T-helper 1 cell (primary cell): ENCODE measurements at places on chromosomes 1 and 21.

GRCh38 chr1:229015806-229016205, 255.1 kb upstream of the RAB4A start:
- DNase-seq: no peak

DNA sequence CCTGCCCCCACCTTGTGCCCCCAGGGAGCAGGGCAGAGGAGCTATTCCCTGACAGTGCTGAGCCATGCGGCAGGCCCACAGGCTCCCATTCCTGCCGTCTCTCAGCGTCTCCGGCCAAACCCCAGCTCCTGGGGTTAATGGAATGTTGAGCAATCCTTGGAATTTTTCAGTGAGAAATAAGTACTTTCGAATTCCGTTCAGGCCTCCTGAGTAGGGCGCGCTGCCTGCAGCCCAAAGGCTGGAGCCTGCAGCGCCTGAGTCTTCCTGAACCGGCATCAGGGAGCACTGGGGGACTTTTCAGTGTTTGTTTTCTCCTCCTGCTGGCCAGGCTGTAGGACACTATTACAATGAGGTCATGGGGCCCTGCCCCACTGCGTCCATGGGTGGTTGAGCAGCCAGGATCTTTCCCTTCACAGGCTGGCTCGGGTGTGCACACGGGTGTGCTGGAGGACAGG, 33.3 kb upstream of the CSF1 start:
- DNase-seq: no peak

DNA sequence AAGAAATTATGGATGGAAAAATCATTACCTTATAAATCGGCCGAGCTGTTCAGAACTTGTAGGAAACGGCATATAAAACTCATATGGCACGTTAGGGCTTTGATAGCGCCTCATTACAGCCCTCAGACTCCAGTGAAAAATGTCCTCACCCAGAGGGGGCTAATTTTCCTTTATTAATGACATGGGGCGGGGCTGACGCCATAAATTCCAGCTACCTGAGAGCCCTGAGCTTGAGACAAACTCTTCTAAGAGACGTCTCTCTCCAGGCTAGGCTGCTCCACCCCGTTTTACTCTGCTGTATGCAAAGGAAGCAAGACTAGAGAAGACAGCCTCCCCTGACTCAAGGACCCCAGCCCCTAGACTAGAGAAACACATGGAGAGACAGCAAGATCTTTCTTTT, 149.4 kb downstream of the TRABD2B start:
- no peak for DNase-seq

GRCh38 chr1:71780681-71781080, 501.7 kb downstream of the NEGR1 start:
- no peak for DNase-seq

GRCh38 chr1:61699911-61700851, 24.8 kb downstream of the TM2D1 start:
- DNase-seq: no peak

DNA sequence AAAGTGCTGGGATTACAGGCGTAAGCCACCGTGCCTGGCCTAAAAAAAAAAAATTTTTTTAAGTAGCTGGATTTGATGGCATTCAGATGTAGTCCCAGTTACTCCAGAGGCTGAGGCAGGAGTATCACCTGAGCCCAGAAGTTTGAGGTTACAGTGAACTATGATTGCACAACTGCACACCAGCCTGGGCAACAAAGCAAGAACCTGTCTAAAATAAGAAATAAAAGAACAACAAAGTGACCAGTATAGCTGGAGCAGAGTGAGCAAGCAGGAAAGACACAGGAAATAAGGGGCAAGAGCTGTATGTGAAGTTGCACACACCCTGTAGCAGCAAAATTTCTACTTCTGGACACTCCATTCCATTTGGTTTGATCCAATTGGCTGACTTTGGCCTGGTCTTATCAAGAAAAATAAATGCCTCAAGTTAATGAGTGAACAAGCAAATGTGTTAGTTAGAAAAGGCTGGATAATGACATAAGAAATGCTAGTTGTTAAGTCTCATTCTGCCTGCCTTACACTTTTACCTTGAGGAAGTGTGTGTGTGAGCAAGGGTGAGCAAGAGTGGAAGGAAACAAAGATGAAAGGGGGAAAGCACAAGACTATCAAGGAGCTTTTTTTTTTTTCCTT, 7.9 kb downstream of the ATP5IF1 start:
- no peak for DNase-seq

DNA sequence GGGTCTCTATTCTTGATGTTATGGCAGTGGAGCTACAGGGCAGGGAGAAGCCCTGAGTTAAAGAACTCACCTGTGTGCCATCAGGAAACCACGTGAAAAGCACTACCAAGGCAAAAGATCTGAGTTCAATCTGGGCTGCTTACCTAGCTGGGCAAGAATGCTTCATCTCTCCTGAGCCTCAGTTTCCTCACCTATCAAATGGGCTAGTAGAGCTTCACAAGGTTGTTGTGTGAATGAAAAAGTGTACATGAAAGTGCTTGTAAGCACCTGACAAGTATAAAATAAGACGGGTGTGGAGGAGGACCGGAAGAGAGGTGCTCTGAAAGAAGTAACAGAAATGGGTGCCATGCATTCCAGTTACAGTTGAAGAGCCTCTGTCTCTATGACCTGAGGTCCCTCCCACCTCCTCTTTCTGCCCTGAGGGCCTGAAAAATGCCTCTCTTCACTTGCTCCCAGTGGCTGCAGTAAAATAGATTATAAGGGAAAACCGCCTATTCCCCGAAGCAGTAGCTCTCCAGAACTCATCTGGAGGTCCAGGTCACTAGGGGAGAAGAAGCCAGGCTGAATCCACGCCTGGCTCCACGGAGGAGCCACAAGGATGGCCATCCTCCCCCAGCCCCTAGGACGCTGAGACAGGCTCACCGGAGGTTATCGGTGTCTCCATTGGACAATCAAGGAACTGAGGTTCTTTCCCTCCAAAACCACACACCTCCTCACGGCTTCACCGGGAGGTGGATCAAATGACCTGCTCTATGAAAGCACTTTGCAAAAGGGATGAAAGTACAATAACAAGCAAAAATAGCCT, 1.4 kb downstream of the GPR161 start:
- no peak for DNase-seq

GRCh38 chr1:92317836-92318493, 19.1 kb downstream of the RPAP2 start:
- DNase-seq: no peak

DNA sequence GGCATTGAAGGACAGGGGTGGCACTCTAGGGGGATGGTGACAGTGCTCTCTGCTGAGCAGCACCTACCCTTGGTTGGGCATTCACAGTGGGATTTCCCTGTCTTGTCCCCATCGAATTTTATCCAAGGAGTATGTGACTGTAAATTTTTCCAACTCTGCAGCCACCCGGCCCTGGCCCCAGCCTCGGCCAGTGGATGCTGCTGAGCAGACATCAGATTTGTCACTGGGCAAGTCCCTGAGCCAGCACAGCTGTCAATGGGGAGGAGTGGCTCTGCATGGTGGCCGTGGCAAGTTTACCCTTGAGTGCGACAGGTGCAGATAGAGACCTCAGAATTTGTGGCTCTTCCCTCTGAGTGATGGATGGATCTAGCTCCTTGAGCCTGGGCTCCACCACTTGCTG, 240.2 kb upstream of the CSF3R start:
- no peak for DNase-seq

DNA sequence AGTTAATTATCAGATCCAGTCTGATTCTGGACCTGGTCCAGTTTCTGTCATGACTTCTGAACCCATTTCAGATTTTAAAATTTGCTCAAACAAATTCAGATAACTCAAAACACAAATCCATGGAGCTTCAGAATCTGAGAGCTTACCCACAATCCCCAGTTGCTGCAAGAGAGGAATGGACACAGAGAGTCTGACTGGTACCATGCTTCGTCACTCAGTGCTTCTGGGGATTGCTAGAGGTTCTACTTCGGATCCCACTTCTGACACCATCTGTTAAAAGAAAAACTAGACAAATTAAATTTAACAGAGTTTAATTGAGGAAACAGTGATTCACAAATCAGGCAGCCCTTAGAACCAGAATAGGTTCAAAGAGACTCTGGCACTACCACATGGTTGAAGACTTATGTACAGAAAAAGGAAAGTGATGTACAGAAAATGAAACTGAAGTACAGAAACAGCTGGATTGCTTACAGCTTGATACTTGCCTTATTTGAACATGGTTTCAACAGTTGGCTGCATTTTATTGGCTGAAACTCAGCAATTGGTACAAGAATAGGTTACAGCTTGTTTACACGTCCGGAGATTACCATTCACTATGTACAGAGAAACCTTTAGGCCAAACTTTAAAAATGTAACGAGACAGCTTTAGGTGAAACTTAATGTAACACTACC, 60.7 kb upstream of the TEKT2 start:
- DNase-seq: no peak

DNA sequence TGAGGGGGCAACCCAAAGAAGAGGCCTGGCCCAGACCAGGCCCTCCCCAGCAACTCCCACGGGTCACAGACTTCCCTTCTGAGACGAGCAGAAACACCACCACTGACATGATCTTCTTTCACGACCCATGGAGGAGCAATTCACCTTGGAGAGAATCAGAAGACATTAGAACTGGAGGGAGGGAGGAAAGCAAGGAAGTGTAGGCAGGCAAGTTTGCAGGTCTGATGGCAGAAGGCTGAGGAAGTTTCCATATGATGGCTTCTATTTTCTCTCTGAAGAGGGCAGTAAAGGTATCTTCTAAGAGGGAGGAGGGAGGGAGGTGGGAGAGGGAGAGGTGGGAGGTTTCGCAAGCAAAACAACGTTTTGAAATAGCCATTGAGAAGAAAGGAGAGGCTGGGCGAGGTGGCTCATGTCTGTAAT, 1.4 kb upstream of the UBXN10 start:
- DNase-seq: no peak
